ENCODE measurements at places on chromosomes 16 and 17. TPM values are rescaled to one million over a fixed set of nuclear protein-coding genes. Genes with fewer than 3 reads are reported as not detected.

DNA sequence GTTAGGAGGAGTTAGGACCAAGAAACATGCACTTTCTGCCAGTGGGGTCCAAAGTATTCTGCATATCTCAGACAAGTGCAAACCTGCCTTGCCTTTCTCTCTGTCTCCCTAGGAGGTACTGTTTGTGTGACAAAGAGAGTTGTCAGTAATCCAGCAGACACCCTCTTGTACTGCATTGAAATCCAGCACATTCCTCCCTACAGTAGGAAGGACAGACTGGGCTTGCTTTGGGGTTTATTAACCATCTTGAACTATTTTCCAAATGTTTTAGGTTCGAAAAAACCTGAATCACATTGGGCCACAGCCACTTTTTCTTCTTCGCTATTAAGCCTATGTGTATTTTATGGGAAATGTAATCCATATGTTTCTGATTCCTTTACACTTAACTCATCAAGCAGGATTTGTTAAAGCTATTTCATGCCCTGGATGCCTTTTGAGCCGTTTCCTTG, 204.2 kb upstream of the KCNJ16 start:
- DNase-seq: no peak

GRCh38 chr16:89045181-89045815, 48.4 kb upstream of the ACSF3 start:
- no peak for DNase-seq

Gene CCL7
- not detected for total RNA-seq

DNA sequence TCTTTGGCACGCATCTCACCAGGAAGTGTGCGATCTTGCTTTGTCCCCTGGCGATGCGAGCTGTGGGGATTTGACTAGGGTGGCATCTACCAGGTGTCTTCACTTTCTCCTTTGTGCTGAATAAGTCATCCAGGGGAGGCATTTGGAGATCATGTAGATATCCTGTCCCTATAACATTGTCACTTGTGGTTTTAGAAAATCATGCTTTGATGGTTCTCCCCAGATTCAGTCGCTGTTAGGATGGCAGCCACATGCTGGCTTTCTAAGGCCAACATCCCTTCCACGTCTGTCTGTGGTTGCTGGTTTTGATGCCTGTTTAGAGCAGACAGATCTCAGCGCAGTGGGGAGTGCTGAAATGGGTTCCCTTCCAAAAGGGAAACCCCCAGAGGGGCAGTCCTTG, 2.5 kb downstream of the ADAD2 start:
- no peak for DNase-seq

DNA sequence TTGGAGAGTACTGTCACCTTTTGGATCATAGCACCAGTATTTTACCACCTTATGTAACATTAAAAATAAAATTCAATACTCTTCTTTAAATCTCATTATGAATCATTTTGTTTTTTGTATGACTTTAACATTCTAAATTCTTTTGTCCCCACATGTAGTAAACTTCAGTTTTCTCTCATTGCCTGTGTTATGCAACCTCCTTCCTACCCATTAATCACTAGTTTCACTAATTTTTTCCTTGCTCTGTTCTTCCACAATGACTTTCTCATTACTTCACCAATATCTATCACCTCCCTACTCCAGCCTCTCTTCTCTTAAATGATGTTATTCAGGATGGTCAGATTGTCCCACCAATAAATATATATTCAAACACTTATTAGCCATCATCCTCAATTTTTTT, 68.7 kb downstream of the TTC19 start:
- DNase-seq: no peak

- DNase-seq: no peak
Observed at GRCh38 chr16:75264999-75265910, 13.8 kb upstream of the BCAR1 start.

DNA sequence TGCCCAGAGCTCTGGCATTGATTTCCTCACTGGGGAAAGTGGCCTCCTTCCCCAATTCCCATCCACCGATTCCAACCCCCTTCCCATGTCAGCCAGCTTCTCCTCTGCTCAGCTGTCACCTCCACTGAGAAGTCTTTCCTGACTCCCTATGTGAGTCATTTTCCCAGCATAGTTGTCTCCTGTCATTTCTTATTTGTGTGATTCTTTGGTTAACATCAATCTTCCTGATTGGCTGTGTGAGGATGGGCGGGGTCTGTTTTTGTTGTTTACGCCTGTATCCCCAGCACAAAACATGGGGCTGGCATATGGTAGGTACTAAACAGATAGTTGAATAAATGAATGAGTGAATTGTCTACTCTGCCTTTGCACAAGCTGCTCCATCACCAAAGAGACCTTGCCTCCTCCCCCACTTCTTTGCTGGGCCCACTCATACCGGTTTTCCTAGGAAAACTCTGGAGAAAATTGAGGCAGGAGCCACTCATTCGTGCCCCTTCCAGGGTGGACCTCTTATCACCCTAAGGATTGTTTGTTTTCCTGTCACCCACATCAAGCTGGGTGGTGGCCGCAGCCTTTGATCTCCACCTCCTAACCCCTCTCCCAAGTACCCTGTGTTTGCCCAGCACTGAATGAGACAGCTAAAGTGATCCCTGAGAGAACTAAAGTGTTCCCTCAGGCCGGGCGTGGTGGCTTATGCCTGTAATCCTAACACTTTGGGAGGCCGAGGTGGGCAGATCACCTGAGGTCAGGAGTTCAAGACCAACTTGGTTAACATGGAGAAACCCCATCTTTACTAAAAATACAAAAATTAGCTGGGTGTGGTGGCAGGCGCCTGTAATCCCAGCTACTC, 1.2 kb upstream of the GRB7 start:
- DNase-seq: no peak

GRCh38 chr17:14926526-14927122, 338.5 kb downstream of the PMP22 start:
- DNase-seq: no peak

Gene TBC1D3
- not detected for total RNA-seq

Gene BTBD17
- not detected for total RNA-seq

DNA sequence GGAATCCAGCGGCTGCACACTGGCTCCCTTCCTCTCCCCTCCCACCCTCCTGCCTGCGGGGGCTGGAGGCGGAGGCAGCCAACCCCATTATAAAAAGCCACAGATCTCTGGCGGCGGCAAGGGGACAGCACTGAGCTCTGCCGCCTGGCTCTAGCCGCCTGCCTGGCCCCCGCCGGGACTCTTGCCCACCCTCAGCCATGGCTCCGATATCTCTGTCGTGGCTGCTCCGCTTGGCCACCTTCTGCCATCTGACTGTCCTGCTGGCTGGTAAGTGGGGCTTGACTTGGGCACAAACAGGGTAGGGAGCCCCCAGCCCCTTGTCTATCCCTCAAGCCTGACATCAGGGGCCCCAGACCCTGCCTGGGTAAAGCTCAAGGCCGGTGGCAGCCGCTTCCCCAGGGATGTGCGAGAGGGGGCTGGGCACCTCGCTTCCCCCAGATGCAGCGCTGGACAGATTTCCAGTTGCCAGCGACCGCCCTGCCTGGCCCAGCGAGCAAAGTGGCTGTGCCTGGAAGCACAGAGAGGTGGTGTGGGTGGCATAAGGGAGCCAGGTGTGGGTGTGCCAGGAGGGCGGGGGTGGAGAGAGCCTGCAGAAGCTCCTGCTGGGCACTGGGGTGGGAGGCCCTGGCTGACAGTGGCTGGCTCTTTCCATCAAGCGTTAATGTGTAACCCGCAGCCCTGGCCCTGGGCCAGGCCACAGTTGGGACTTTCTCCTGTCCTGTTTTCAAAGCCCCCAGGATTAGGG, at the start of gene CX3CL1:
Gene CX3CL1 (plus strand): TSS at position 119 of the 745 bp plus-strand sequence. CDS start 79 bp downstream, at position 198.
- no peak for DNase-seq

DNA sequence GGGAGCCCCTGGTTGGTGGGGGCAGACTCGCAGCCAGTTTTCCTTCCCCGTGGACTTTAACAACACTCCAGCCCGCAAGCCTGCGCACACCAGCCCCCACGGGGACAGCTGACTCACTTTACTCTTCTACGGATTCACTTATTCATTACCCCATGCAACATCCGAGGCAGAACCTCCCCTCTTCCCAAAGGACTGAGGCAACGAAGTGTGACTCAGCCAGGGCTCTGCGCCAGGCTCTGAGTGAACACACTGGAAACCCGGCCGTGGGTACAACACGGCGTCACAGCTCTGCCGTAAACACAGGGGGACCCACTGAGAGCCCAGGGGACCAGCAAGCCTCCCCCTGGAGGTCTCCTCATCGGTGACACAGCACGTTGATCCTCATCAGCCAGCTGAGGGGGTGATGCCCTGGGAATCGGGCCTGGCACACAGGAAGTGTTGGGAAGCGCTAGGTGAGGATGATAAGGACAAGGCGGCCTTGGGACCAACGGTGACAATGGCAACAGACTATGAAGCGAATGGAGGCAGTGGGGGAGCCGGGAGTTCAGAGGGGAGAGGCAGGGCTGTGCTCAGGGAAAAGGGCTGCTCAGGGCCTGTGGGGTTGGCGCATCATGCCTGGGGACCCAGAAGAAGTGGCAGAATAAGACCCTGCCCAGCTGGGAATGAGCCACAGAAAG, 14.6 kb downstream of the COTL1 start:
- DNase-seq: no peak

DNA sequence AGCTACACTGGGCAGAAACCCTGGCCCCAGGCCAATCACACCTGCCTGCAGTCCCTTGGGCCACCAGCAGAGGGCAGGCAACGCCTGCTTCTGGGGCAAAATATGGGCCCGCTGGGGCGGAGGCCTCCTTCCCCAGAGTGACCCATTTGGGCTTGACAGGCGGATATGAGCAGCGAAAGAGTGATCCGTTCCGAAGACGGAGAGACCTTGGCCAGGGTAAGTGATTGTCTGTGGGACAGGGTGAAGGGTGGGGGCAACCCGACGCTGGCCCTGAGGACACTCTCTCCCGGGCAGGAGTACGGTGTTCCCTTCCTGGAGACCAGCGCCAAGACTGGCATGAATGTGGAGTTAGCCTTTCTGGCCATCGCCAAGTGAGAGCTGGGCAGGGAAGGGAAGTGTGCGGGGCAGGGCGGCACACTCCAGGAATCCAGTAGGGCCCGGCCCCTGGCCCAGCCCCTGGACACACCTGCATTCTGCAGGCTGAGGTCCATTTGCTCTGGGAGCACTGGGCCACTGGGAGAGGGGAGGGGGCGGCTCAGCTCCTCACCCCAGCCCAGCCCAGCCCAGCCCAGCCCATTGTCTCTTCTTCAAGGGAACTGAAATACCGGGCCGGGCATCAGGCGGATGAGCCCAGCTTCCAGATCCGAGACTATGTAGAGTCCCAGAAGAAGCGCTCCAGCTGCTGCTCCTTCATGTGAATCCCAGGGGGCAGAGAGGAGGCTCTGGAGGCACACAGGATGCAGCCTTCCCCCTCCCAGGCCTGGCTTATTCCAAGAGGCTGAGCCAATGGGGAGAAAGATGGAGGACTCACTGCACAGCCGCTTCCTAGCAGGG, 3.5 kb upstream of the NHERF1 start:
- no peak for DNase-seq

DNA sequence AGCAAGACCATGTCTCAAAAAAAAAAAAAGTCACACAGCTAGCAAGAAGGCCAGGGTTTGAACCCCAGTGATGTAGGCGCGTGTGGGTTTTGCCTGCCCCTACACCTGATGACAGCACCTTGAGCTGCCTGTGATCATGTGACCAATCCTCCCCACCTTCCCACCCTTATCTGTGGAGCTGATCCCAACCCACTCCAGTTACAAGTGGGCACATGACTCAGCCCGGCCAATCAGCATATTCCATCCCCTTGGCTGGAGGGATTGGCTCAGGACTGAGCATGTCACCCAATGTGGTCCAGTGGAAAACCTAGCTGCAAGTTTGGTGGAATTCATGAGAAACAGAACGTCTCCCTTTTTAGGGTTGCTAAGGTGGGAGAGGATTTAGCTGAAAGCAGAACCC, 6.6 kb downstream of the TMEM114 start:
- no peak for DNase-seq

- DNase-seq: no peak
Observed at GRCh38 chr16:27798241-27798640, 248.3 kb downstream of the KATNIP start.
